Activated CD8-positive, alpha-beta T cell treated with anti-CD3 and anti-CD28 coated beads, Interleukin-2, amount 10 ng/mL, durations not matched to agents 7 days and 5 days (primary cell): ENCODE measurements at places on chromosomes 5 and 9. TPM values are rescaled to one million over a fixed set of nuclear protein-coding genes. Genes with fewer than 3 reads are reported as not detected.
A peak's percentile ranks its signal among the peaks of the same experiment; 100 is the strongest.

C9orf43 gene
- 0.60 TPM for total RNA-seq

PLAC8L1 gene
- not detected for total RNA-seq

TRIM52 gene
- 22.4 TPM for total RNA-seq

GRCh38 chr5:50727149-50727496, 60.7 kb downstream of the PARP8 start:
- H3K4me3 ChIP-seq, result peak overlapping the region; percentile 2
- peaks cover 43% of the 10 kb centered on the region for H3K36me3 ChIP-seq
- H3K27me3 ChIP-seq, result no peaks in the 10 kb centered on the region
- H3K27ac ChIP-seq, result peak overlapping the region; percentile 51

DNA sequence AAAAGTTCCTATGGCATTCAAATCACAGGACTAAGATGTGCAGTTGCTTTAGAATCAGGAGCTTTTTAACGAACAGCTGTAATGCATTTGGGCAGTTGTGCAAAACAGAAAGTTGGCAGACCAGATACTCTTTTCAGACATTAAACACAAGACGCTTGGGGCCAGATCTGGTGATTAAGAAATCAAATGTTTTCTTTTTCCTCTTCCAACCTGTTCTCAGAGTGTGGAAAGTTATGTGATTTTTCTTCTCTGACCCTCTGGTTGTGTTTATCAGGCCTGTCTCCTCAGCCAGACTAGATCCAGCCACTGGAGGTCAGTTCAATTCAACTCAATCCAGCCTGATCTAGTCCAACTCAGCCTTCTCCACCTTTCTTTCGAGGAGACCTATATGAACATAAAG, 298.5 kb upstream of the PCSK5 start:
- no peaks in the 10 kb centered on the region for H3K4me1 ChIP-seq
- H3K27ac ChIP-seq, result no peak overlapping the region
- DNase-seq, result no peak
- H3K4me3 ChIP-seq, result no peak overlapping the region

SEMA5A gene
- not detected for total RNA-seq
